ENCODE measurements at places on chromosomes 6 and 20.

- DNase-seq = no peak
Observed at GRCh38 chr6:168106633-168107005, 27.6 kb upstream of the FRMD1 start.

DNA sequence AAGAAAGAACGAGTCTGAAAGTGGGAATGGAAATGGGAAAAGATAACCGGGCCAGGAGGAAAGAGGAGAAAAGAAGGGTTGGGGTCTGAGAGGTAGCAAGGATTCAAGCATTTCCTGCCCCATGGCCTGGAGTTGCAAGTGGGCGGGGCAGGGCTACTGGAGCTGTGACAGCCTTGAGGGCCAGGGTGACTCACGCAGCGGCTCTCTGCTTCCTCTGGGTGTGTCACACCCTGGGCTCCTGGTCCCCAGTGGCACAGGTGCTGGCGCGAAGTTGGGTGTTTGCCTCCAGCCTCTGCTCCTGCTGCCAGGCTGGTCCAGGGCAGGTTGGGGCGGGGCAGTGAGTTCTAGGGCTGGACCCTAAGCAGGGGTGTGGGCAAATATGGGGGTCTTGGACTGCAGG, 3.3 kb upstream of the ULBP3 start:
- no peak for DNase-seq

GRCh38 chr6:137901454-137901853, 34.4 kb downstream of the TNFAIP3 start:
- DNase-seq = no peak

- no peak for DNase-seq
Observed at GRCh38 chr20:52103335-52103912, 88.2 kb downstream of the ZFP64 start.

- no peak for DNase-seq
Observed at GRCh38 chr20:17971300-17972013, 2.6 kb downstream of the MGME1 start.

GRCh38 chr20:24441661-24442060, 27.8 kb upstream of the SYNDIG1 start:
- no peak for DNase-seq
